ENCODE measurements at places on chromosomes 12 and 14.
A peak's percentile ranks its signal among the peaks of the same experiment; 100 is the strongest.

DNA sequence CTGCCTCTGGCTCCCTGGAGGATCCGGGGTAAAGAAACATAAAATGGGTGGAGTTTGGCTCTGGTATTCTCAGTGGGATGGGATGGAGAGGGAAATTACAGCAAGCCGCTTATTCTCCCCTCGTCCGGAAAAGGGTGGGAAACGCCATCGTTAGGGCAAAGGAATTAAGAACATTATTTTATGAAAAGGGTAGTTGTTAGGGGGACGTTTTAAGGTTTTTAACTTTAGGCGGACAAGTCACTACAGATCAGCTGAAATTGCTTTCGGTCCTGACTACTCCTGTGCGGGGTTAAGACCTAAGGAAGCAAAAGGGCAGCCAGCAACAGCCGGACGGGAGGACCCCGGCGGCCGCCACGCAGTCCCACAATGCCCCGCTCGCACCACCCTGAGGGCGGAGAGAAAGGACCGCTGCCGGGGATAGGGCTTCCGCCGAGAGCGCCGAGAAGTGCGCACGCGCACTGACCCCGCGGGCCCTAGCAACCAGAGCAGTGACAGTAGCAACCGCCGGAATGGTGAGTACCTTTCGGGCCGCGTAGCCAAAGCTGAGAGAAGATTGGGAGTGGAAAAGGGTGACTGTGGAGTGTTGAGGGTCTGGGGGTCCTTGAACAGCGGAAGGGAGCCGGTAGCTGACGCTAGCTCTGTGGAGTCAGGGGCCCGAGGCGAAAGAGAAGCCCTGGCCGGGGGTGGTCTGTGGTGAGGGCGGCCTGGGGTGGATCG is at the start of gene DNAL1:
DNAL1 (plus strand) TSS at position 456 of the 717 bp plus-strand sequence; CDS start at position 510, 54 bp downstream.
- DNase-seq, result peak; percentile 91

GRCh38 chr12:110253176-110253575 is 27.9 kb upstream of the ATP2A2 start:
- DNase-seq, result no peak

DNA sequence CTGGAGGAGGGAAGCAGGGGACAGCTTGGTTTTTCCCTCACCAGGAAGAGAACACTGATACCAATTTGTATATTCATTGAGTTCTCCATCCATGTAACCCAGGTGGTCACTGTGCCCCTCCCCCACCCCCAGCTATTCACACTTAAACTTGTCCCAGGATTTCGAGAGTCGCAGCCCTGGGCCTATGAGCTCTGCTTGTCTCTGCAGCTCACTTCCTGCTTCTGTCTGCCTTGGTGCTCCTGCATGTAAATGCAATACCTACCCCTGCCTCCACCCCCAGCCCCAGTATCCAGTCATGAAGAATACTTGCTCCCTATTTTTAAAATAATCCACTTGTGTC is 452.2 kb downstream of the BCL11B start:
- no peak for DNase-seq

DNA sequence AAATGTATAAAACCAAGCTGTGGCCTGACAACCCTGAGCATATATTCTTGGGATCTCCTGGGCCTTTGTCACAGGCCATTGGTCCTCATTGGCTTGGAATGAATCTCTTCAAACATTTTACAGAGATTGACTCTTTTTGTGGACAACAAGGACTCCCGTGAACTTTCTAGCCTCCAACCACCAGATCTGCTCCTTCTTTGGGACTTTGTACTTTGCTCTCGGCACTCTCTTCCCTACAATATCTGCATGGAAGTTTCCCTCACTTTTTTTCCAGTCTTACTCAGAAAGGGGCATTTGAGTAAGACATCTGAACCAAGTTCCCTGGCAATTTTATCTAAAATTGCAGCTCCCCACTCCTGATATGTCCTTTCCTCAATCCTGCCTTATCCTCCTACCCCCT is 158.8 kb downstream of the PHLDA1 start:
- DNase-seq, result no peak

DNA sequence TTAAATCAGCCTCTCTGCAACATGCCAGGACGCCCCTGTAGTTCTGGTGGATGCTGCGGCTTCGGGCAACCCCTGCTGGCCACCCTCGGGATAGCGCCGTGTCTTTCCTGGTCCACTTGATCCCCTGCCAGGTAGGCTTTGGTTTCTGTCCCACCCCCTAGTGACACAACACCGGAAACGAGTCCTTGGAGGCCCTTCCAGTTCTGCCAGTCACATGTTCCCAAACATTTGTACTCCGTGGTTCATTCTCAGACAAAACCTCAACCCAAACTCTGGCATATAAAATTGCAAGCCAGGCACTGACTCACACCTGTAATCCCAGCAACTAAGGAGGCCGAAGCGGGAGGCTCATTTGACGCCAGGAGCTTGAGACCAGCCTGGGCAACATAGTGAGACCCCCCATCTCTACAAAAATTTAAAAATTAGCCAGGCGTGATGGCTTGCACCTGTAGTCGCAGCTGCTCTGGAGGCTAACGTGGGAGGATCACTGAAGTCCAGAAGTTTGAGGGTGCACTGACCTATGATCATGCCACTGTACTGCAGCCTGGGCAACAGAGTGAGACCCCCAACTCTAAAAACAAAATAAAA is 37.0 kb downstream of the RASAL1 start:
- peak; percentile 74 for DNase-seq

DNA sequence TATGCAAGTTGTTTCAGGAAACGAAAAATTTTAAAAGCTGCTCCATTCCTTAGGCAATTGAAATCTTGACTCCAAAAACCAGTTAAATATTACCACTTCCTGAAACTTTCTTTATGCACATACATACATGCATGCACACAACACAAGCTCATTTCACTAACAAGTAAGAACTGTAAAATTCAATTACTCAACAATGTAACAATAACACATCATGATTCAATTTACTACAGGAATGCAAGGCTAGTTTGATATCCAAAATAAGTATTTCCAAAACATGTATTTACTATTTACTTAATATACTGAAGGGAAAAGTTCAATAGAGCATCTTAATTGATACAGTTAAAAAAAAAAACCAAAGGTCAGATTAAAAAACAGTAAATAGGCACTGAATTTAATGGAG is 19.6 kb downstream of the NAP1L1 start:
- no peak for DNase-seq

DNA sequence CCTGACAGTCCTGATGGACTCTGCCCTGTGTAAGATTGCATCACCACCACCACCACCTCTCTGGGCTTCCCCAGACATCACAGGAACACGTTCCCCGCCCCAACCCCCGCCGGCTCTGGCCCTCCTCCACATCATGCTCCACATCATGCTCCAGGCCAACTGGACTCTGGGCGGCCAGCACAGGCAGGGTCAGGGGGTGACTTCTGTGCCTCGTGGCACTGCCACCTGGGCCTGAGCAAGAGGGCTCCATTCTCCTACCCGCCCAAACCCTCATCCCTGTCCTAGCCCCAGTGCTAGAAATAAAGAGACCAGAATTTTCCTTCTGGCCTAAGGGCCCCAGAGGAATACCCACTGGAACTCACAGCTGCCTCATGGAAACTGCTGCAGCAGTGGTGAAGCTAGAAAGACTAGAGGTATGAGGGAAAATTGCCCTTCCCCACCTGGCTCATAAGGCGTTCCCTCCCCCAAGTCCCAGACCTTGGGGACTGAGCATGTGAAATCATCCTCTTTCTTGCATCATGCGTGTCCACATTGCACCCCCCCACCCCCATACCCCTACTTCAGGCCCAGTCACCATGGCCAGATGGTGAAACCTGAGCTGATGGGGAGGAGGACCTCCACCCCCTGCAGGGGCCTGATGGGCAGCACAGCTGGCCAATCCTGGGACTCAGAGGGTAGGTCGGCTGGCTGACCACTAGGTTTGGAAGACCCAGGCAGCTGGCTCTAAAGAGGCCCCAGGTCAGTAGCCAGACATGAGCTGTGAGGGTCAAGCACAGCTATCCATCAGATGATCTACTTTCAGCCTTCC is at the start of gene INHBE:
INHBE (plus strand) TSS at position 742 of the 808 bp plus-strand sequence. CDS start 230 bp downstream, outside the sequence.
- DNase-seq, result no peak

- DNase-seq, result no peak
Measured at GRCh38 chr12:61546296-61546695, 713.9 kb upstream of the USP15 start.

- no peak for DNase-seq
Measured at GRCh38 chr12:107736914-107737313, 24.0 kb downstream of the PRDM4 start.

DNA sequence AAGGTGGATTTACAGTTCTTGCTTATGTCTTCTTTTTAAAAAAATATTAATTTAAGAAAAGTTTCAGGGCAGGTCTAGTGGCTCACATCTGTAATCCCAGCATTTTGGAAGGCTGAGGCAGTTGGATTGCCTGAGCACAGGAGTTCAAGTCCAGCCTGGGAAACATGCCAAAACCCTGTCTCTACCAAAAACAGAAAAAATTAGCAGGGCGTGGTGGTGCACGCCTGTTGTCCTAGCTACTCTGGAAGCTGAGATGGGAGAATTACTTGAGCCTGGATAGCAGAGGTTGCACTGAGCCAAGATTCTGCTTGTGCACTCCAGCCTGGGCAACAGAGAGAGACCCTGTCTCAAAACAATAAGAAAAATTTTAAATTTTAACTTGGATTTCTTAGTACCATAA is 5.4 kb upstream of the TAS2R46 start:
- no peak for DNase-seq

GRCh38 chr14:101591582-101591981 is 30.3 kb downstream of the DIO3 start:
- DNase-seq, result no peak

DNA sequence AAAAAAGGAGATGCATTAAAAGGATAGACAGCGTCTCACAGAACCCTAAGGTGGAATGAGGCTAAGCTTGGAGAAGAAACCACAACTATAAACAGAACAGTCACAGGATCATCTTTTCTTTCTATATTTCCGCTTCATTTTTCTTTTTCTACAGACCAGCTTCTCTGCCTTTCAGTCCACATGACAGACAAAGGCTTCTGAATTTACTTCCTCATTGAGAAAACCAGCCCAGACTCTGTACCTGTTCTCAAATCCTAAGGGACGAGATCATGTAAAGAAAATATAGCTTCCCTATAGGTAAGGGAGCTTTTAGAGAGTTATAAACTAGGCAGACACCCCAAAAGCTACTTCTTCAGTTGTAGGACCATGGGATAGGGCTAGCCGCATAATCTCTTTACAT is 17.4 kb downstream of the SGPP1 start:
- DNase-seq, result no peak

DNA sequence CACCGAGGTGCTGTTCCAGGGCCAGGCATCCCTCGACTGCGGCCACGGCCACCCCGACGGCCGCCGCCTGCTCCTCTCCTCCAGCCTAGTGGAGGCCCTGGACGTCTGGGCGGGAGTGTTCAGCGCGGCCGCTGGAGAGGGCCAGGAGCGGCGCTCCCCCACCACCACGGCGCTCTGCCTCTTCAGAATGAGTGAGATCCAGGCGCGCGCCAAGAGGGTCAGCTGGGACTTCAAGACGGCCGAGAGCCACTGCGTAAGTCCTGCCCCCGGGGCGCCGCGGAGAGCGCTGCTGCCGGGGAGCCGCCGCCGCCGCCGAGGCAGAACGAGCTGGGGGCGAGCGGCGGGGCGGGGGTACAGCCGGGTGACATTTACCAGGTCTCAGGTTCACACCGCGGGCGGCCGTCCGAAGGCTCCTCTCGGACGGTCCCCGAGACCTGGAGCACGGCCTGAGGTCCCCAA is 1.4 kb downstream of the PLXNC1 start:
- DNase-seq, result peak; percentile 28

DNA sequence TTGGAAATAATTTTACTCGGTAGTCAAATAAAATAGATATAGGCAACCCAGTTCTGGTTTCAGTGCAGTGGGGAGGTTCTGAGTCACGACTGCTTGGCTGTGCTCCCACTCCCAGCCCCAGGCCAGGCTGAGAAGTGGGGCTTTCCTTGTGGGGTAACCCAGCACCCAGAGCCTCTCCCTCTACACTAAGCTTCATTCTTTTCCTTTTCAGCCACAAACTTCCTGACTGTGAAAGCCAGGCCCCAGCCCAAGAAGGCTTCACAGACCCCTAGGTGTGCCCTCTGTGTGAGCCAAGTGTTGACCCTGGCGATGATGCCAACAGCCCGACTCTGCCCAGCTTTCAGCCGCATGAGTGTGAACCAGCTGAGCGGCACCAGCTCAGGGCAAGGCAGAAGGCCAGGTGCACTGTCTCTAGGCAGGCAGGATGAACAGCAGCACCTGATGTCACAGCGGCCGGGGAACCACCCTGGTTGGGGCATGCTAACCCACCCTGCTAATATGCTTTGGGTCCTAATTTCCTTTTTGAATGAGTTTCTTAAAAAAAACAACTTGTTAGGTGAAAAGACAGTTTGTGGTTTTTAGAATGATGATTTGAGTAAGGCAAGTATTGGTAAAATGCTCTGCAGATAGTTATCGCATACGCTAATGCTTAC is 42.2 kb upstream of the ATP23 start:
- peak; percentile 77 for DNase-seq

GRCh38 chr12:124303579-124304313 is 8.9 kb downstream of the RFLNA start:
- no peak for DNase-seq

DNA sequence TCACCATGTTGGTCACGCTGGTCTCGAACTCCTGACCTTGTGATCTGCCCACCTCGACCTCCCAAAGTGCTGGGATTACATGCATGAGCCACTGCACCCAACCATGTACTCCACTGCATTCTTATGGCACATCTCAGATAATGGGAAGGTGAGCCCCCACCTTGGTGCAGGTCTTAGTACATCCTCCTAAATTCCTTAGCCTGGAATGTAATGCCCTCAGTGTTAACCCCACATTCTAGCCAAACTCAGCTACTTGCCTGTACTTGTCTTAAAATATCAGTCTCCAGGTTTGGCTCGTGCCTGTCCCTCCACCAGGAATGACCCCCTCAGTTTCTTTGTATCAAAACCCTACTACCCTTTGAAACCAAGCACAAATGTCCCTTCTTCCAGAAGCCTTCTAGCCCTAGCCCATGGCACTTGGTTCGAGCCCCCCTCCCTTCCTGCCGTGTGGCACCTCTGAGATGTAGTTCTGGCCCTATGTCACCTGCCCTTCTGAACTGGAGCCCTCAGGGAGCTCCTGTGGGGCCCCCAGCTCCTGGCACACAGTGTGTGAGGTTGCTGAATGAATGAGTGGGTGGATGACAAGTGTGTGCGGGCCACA is 8.4 kb downstream of the KCNH3 start:
- DNase-seq, result no peak

DNA sequence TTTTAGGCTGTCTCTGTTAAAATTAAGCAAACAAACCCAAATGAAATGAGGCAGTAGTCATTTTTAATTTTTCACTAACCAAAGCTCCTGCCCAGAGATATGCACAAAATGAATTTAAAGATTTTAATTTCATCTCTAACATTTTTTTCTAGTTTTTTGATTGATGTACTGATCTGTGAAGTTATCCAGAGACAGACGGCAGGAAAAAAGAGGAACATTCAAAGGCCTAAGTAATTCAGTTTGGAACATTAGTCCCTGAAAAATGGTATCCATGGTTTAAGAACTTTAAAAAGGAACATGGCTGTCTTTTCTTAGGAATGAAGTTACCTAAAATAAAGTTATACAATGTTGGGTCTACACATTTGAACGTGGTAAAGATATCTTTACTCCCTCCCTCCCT is 498.8 kb upstream of the LMO3 start:
- DNase-seq, result no peak

Measured in stimulated activated CD4-positive, alpha-beta T cell treated with anti-CD3 and anti-CD28 coated beads, Interleukin-4, amount 100 ng/mL, for 1 hour (primary cell).